ENCODE measurements at places on chromosomes 3 and 15.

DNA sequence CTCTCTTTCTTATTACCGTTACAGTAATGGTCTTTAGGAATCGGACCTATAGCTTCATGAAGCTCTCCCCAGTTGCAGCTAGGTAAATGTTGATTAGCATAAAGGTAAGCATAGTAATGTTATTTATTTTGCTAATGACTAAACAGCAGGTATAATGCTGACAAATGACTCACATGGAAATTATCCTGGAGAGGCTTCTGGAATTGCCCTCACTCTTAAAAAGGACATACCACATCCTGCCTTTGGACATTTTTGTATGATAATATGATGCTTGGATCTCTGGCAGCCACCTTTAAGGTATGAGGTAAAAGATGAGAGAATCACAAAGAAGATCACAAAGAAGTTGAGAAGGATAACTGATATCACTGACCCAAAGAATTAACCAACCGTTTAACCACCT, 238.6 kb downstream of the CHL1 start:
- no peak for DNase-seq

GRCh38 chr3:186268616-186269448, 93.2 kb downstream of the DGKG start:
- no peak for DNase-seq

DNA sequence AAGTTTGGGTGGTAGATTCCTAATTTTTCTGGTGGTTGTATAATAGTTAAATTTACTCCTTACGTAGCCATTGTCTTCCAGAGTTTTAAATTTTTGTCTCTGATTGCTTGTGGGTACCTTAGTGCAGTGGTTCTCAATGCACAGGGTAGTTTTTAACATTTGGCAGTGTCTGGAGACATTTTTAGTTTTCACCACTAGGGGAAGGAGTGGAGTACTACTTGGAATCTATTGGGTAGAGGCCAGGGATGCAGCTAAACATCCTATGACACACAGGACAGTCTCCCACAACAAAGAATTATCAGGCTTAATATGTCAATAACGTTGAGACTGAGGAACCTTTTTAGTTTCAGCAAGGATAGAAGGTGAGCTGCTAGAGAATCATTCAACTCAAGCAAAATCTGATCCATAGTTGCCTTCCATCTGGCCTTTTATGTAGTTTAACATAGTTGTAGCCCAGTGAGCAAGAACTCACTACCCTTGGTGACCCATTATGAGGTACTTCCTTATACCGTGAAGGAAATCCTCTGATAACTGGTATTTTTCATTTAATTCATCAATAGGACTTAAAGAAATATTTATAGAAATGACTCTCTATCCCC, 8.6 kb upstream of the STX19 start:
- no peak for DNase-seq

DNA sequence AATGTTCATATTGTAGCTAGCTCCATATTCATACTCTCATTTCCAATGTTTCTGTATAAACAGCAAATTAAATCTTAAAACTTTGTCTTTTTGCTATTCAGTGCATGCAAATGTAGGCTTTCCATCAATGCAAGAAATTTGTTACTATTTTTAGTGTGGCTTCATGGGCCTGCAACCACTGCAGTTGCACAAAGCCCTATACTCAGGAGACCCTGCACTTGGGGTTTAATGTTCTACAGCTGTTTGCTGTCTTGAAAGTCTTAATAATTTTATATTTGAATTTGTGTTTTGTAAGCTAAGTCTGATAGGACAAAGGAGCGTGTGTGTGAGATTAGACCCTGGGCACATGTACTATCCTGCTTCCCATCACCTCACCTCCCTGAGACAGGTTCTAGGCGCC, 9.6 kb downstream of the PYDC2 start:
- no peak for DNase-seq

DNA sequence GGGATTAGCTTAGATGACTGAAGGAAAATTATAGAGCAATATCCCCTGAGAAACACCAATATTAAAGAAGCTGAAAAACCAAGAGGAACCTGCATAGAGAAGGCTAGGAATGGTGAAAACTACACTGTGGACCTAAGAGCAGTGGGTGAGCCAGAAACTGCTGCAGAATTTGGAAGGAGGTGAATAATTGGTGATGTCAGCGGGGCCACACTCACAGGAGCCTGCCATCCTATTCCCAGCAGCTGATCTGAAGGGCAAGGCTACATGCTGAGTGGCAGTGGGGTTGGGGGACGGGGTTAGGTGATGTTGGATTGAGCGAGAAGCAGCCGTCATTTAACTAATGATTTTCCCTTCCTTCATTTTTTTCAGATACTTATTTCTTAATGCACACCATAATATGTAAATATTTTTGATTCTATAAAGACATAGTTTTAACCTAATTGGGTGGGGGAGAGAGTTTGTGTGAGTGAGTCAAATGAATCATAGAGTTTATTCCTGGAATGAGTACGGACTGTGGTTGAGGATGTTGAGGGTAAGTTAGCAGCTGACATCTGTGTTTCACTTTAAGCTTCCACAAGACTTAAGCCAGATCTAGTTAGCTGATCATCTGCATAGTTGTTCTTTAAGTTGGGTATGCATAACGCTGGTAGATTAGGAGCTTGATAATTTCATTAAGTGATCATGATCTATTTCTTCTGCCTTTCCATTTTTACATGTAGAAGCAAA, 222.8 kb downstream of the PTPRG start:
- no peak for DNase-seq

GRCh38 chr3:32194653-32195052, 43.8 kb upstream of the CMTM8 start:
- DNase-seq, result no peak

GRCh38 chr3:139131951-139132350, 87.3 kb upstream of the PRR23C start:
- DNase-seq, result no peak

- no peak for DNase-seq
These were observed 24.4 kb upstream of the SLC24A5 start for GRCh38 chr15:48096355-48096786.

- no peak for DNase-seq
These were observed 34.9 kb upstream of the POU1F1 start for GRCh38 chr3:87311309-87311708.

- DNase-seq, result no peak
These were observed 140.2 kb upstream of the SKOR1 start for GRCh38 chr15:67685008-67685599.

DNA sequence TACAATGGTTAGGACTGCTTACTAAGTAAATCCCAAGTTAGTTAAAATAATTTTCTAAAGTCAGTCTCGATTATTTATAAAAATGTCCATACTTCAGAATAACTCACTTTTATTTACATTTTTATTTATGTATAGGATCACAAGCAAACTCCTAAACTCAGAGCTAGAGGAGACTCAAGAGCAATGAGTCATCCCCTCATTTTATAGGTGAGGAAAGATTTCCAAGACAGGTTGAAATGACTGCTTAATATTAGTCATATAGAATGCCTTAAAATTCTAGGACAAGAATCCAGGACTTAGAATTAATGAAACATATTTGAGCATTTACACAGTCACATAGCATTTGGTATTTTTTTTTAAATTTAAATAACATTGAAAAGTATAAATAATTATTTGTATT, 983.8 kb downstream of the SI start:
- DNase-seq, result no peak

DNA sequence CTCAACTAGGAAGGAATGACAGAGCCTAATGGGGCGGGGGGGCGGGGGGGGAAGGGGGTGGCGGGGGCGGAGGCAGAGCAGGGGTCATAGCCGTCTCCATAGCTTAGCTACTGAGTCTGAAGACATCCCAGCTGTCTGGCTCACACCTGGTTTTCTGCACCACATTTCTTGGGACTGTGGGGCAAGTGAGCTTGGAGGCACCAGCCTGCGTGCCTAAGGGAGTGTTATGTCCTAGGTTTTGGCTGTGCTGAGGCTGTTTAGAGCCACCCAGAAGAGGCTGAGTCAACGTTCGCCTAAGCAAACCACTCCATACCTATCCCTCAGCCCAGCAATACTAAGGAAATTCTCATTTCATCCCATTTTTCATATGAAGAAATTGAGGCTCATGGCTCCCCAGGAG, 1.4 kb downstream of the IL17RD start:
- DNase-seq, result no peak

- DNase-seq, result no peak
These were observed 144.3 kb downstream of the ERC2 start for GRCh38 chr3:56323986-56324420.

DNA sequence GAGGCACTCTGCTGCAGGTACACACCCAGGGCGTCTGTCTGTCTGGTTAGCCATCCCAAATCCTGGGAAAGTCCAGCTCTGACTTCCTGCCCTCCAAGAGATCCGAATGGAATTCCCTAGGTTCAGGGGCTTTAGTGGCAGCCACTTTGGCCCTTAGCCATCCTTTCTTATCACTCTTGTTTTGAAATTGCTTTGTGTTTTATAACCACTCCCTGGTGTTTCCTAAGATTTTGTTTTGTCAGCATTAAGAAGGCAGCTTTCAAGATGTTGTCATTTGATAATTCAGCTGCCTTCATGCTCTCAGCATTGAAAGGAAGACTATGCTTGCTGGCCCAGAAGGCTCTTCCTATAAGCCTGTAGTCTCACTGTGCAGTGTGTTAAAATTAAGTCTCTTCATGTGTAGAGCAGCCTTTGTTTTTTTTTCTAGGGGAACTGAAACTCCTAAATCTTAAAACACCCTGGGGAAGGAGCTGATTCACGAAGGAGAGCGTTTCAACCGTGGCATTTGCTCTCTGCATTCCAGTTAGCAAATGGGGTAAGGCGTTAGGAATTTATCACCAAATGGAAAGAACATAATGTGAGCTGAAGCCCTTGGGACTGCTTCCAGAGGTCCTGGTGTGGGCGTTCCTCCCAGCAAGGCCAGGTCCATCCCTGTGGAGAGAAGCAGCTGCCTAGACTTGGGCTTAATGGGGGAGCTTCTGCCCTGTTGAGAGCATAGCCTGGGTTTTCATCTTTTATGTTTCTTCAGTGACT, 14.2 kb upstream of the CLEC3B start:
- no peak for DNase-seq

- no peak for DNase-seq
These were observed 232.6 kb upstream of the LRTM1 start for GRCh38 chr3:55160241-55160983.

GRCh38 chr3:138032567-138032966, 22.6 kb downstream of the CLDN18 start:
- no peak for DNase-seq

DNA sequence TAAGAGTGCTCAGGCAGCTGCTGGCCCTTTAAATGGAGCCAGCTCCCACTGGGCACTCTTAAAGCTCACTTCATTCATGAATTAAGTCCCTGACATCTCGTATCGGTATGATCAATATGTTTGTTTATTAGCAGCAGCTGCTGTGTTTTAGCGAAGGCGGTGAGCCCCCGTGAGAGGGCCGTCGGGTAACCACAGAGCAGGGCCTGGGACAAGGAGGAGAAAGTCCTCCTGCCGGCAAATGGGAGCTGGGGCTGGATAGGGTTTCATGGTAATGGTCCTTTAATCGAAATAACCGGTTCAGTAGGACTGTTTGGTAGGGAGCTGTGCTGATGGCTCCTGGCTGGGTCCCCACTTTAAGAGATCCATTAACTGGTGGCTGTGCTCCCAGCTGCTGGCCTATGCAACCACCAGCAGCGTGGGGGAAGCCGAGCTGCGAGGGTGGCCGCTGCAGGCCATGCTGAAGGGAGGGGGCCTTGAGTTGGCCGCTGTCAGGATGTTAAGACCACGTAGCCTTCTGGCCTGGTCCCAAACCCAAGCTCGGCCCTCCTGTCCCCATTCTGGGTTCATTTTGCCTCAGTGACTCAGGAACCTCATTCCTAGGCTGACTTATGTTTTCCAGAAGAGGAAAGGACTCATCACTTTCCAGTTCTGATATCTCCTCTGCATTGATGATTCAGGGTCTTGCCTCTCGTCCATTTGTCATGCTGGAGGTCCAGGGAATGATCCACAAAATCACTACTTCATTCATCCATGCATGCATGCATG, 67.6 kb upstream of the NTRK3 start:
- DNase-seq, result no peak

DNA sequence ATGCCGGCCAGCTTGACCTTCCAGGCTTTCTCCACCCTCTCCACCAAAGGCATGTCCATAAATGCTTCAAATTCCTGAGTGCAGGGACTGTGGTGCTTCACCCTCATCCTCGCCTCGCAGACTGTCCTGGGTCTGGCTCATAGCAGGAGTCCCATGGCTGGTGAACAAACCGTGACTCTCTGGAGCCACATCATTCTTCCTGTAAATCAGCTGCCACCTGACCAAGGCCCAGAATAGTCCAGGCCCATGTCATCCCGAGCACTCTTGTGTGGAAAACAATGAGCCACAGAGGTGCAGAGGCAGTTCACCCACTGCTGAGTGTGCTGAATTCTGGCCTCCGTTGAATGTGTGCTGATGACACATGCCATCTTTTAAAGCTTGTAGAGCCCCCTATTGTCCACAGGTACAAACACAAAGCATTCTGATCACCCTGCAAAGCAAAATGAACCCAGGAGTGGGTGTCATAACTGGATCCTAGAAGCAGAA, 68.6 kb downstream of the ABHD5 start:
- no peak for DNase-seq

- DNase-seq, result no peak
These were observed 137.8 kb upstream of the MYRIP start for GRCh38 chr3:39671600-39671999.

DNA sequence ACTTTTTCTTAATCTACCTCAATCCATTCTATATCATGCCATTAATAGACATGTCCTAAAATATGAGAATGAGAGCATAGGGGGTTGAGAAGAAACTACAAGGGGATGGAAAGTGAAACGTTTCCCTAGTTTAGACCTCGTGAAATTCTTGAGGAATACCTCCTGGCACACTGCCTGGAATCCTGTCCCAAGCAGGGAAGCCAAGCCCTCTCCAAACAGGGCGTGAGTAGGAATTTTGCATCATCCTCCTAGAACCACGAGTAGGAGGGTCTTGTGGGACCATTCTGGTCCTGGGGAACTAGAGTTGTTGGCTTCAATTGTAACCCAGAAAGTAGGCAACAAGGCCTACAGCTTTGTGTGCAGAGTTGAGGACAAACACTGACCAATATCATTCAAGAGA, 19.6 kb upstream of the C3orf80 start:
- DNase-seq, result no peak

DNA sequence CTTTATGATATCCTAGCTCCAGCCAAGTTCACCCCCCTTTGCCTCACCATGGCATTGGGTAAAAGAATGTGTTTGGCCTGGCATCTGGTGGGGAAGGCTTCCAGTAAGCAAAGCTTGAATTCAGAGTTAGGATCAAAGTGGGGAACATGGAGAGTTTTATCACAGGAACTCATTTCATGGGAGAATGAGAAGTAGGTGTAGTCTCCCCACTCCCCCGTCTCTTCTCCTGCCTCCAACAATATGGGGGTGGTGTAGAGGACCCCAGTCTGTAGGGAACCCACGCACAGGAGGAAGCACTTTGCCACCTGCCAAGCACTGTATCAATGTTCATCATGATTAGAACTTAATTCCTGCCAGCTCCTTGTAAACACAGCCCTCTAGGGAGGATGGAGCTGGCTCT, 200.5 kb downstream of the UACA start:
- DNase-seq, result no peak

- no peak for DNase-seq
These were observed 30.3 kb upstream of the PTX3 start for GRCh38 chr3:157406394-157406793.

- DNase-seq, result no peak
These were observed 156.5 kb downstream of the CADPS start for GRCh38 chr3:62718515-62719320.

GRCh38 chr3:16379838-16380237, 114.8 kb downstream of the OXNAD1 start:
- DNase-seq, result no peak

- DNase-seq, result no peak
These were observed 26.5 kb downstream of the AVEN start for GRCh38 chr15:34012461-34013028.

- no peak for DNase-seq
These were observed 10.5 kb upstream of the NOX5 start for GRCh38 chr15:69004011-69004410.

Data from memory B cell (primary cell).